SK-N-SH treated with all-trans-retinoic acid at 6 μM for 48 hours (cell line): ENCODE measurements at places on chromosomes 6 and 20.

GRCh38 chr6:2839195-2839981 lies 2.3 kb downstream of the SERPINB1 start:
- peak; percentile 62 for ATAC-seq

DNA sequence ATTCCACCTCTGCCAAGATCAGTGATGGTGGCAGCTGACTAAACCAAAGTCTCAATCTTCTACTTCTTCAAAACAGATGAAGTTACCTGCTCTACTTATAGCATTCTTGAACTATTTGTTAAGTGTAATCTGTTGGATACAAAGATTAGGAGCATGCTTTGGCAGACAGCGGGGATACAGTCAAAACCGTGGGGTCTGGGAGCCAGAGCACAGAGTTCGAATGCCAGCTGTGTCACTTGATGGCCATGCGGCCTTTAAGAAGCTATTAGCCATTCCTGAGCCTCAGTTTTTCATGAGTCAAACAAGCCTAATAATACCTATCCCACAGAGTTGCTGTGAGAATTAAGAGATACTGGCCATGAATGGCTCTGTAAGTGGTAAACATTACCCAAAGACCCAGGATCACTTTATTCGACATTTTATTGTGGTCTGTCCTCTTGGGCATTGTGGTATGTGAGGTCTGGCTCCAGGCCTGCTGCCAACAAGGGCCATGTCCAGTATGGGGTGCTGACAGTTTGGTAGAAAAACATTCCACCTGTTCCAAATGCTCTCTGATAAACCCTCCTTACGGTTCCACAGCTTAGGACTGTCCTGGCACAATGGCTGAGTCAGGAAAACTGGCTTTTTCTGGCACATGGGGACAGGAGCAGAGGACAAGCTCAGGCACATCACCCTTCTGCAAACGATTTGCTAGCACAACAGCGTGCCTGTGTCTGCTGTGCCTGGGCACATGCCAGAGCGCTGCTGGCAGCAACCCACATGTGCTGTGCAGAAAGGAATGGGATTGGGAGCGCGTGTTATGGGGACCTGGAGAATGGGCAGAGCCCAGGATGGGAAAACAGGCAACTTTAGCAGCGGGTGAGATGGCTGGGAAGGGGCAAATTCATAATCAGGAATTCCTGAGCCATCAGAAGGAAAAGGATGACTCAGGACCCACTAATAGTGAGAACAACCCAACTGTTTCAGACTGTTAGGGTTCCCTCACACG lies 15.7 kb upstream of the FAM83C start:
- ATAC-seq = peak; percentile 48

DNA sequence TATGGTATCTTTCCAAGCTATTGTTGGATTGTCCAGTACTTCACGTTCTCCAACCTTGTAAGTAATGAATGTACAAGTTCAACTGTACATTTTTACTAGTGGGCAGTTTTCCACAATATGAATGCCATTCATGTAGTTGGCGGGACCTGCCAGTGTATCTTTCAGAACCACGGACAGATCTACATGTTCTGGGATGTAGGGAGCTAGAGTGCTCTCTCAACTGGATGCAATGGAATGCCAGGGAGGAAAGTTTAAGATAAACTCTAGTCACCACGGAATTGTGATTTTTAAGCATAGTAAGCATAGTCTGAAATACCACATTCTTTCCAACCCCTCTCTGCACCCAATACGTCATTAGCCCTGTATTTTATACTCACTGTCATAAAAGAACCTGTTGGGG lies 21.5 kb upstream of the HLA-C start:
- ATAC-seq = no peak

DNA sequence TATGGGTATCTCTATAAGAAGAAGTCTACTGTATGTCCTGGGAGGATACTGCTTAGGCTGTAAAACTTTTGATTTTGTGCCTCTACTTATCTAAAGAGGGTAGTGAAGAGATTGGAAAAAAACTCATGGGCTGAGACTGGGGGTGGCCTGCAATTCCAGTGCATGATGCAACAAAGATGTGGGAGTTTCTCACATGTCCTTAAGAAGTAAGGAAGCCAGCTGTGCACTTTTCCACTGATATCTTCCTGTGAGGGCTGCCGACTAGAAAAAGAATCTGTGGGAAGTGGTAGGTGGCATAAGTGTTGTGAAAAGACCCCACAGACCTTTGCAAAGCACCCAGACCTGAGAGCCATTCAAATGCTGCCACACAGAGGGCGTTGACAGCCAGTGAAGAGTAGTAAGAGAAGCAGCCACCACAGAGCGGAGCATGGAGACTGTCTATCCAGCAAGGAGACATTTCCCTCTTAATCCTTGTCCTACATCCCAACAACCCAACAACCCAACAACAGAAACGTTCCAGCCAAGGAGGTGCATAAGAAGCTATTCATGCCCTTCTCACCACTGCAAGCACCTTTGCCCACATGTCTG lies 65.1 kb downstream of the PFDN4 start:
- no peak for ATAC-seq

DNA sequence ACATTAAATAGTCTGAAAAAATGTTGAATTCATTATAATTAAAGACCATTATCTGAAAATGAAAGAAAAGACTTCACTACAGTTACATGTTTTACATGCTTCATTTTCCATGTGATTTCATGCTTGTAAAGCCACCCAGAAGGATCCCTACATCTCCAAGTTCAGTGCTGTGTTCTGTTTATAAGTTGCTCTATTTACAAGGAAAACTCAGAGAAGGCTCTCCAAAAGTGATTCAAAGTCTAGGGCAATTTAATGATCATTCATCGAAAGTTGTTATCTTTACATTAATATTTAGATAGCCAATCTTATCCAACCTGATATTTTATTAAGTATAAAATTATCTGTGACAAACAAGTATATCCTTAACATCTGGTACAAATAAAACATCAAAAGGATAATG lies 494.9 kb upstream of the RNF217 start:
- no peak for ATAC-seq

GRCh38 chr6:114421199-114421598 lies 78.4 kb upstream of the HS3ST5 start:
- ATAC-seq = no peak

GRCh38 chr6:141426400-141426980 lies 706.2 kb upstream of the GJE1 start:
- no peak for ATAC-seq

GRCh38 chr6:105974986-105975385 lies 111.2 kb upstream of the PRDM1 start:
- 0 out of 3 replicates have a peak, but pooled peaks have one; percentile 25 for ATAC-seq

DNA sequence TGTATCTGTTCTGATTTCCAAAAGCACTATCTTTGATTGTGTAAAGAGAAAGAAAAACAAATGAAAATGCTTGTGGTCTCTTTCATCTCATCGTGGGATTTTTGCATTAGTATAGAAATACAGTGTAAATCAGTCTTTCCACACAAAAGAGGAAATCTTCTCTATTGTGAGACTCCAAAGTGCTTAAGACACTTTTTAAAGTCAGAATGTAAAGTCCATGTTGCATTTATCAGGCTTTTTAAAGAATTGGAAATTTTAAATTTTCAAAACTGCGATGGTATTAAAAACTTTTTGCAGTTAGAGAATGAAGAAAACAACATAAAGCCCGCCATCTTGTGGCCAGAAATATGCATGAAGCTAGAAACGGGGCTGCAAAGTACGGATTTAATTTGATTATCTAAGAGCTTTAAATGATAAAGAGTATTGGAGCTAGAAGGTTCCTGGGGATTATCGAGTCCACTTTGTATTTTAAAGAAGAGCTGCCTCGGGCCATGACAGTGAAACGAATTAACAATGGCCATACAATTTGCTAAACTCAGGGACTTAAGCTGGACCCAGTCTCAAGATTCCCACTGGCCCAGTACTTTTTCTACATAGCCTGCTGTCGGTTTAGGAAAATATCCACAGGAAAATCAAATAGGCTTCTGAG lies 339.6 kb downstream of the ARHGAP18 start:
- ATAC-seq = peak; percentile 78

- ATAC-seq = no peak
These were observed 144.2 kb downstream of the CARMIL1 start for GRCh38 chr6:25423358-25423757.

GRCh38 chr6:120614723-120615122 lies 719.6 kb downstream of the TBC1D32 start:
- no peak for ATAC-seq

DNA sequence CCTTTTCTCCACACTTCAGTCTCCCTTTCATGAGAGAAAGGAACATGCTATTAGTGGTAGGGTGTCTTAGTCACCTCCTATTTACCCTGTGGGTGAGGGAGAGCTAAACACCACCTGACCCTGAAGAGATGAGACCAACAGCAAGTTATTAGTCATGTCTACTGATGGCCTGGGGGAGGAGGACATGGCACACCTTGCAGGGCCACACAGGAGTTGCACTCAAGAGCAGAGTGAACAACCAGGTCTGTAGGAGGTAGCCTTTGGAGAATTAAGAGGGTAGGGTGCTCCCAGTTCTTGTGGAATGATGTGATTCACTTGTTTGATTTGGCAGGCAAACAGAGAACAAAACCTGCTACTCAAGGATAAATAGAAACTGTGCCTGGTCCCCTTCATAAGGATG lies 82.7 kb upstream of the FABP7 start:
- no peak; the same call in 2 of the 3 replicates for ATAC-seq

DNA sequence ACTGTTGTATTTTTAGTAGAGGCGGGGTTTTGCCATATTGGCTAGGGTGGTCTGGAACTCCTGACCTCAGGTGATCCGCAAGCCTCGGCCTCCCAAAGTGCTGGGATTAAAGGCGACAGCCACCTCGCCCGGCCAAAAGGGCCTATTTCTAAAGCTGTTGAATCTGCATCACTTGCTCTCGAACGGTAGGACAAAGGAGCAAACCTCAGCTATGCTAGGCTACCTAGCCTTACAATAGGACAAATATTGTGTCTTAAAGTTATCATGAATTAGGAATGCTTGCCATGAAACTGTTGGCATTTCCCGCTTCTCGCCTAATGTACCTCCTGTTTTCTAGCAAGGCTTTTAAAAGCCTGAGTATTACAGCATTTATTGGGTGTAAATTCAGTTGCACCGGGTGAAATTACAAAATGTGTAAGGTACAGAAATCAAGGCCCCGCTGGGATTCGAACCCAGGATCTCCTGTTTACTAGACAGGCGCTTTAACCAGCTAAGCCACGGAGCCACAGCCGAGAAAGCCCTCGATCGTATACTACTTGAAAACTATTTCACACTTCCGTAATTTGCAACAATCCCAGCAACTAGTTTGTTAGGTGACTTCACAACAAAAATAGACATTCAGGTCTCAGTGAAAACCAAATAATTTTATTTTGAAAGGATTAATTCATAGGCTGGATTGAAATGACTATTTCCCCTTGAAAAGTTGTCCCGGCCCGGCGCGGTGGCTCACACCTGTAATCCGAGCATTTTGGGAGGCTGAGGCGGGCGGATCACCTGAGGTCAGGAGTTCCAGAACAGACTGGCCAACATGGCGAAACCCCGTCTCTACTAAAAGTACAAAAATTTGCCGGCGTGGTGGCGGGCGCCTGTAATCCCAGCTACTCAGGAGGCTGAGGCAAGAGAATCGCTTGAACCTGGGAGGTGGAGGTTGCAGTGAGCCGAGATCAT lies 211.6 kb upstream of the ZNF184 start:
- ATAC-seq = peak; percentile 36

- peak; percentile 65 for ATAC-seq
These were observed 102.2 kb downstream of the UNC5CL start for GRCh38 chr6:40936818-40937251.

- peak; percentile 60; the same call in 1 of the 3 replicates for ATAC-seq
These were observed 77.5 kb upstream of the NT5E start for GRCh38 chr6:85372188-85372914.

DNA sequence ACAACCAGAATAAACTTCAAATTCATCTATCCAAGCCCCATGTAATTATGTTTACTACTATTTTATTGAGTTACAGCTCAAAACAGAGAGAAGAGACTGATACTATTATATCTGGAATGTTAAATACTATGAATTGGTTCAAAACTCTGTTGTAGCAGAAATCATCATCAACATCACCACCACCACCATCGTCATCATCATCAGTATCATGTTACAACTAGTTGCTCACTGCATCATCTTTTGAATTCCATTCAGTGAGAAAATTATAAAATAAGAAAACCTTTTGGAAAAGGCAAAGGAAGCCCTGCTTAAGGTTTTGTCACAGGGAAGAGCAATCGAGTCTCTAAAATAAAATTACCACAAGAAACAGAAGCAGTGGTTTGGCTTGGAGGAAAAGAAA lies 36.2 kb upstream of the THEMIS start:
- no peak for ATAC-seq

DNA sequence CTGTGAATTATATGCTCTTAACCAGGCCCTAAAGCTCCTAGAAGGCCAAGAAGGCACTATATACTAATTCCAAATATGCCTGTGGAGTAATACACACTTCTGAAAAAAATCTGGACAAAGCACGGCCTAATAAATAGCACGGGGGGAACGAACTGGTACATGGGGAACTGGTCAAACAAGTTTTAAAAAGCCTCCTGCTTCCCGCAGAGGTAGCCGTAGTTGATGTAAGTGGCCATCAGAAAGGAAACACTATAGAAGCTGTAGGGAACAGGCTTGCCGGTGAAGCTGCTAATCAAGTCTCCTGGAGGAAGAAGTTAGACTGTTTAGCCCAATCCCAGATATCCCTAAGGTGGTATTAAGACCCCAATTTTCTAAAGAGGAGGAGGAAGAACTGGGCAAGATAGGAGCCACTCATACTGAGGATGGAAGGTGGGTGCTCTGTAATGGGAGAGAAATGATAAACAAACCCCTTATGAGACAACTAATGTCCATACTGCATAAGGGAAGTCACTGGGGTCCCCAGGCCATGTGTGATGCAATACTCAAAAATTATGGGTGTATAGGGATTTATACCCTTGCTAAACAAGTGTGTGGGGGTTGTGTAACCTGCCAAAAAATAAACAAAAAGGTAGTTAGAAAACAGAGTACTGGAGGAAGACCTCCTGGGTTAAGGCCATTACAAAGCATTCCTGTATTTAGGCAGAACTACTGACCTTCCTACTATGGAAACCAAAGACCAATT lies 27.1 kb upstream of the ZNF318 start:
- no peak for ATAC-seq

GRCh38 chr20:21901470-21902275 lies 196.2 kb downstream of the PAX1 start:
- no peak for ATAC-seq

DNA sequence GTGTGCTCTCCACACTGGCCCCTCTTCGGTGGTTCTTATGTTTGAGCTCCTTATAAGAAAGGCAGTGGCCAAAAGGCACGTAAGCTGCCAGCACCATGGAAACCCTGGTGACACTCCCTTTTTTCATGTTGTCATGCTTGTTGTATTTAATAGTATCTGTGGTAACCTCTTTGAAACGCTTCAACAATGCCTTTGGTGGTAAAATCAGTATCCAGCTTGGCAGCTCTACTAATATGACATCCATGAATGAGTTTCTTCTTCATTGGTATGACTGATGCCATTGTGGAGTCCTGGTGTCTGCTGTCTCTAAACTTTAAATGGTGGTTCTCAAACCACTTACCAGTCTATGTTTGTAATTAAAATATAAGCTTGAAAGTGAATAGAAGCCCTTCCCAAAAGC lies 10.7 kb upstream of the MYLK2 start:
- no peak for ATAC-seq

GRCh38 chr6:159801935-159802334 lies 1.9 kb downstream of the PNLDC1 start:
- no peak for ATAC-seq

- no peak for ATAC-seq
These were observed 297.8 kb upstream of the ECI2 start for GRCh38 chr6:4433199-4433598.

- ATAC-seq = peak; percentile 51; the same call in 2 of the 3 replicates
These were observed 804 bp downstream of the C6orf141 start for GRCh38 chr6:49551078-49551865.
